Stimulated activated CD4-positive, alpha-beta T cell treated with anti-CD3 and anti-CD28 coated beads, TNF-alpha, amount 100 ng/mL, for 1 hour (primary cell): ENCODE measurements at places on chromosomes 5 and 9.

GRCh38 chr5:73757416-73757815 is 131.4 kb downstream of the ARHGEF28 start:
- DNase-seq, result no peak

DNA sequence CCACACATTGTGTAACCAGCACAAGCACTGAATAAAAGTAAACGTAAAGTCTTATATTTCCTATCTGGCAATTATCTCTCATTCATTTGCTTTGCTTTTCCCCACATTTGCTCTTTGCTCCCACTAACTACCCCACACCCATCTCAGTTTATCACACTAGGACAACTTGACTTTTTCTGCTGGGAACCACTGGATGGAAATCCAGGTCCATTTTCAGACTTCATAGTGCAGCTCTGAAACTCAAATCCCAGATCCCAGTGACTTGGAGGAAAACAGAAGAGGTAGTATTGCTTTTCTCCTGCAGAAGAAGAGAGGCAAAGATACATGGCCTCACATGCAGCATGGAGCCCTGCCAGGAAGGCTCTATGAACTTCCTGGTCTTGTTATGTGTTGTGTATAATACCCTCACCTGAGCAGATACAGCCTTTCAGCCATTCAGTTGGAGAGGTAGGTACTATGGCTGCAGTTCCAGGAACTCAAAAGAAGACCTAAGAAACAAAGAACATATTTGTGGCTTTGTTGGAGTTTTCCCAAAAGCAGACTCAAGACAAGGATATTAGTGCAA is 90.0 kb upstream of the NIPBL start:
- no peak for DNase-seq

DNA sequence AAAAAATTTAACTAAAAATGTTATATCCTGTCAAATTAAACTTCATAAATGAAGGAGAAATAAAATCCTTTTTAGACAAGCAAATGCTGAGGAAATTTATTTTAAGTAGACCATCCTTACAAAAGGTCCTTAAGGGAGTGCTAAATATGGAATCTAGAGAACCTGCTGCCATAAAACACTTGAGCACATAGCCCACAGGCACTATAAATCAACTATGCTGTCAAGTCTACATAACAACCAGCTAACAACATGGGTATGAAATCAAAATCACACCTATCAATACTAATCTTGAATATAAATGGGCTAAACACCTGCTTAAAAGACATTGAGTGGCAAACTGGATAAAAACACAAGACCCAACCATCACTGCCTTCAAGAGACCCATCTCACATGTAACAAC is 15.1 kb upstream of the PRSS3 start:
- no peak for DNase-seq

DNA sequence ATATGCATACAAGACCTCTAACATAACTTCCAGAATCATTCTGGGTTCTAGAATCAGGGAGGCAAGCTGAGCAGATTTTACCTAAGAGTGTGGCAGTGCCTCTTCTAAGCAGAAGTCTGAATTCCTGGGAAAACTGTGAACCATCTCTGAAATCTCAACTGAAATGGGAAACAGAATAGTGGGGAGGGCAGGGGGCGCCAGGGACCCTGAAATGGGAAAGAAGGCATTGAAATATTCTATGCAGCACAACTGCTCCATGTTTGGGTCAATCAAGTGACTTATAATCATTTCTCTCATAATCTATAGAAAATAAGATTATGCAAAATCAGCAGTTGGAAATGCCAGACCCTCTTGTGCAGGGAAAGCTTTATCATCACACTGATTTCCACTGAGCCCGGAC is 156.1 kb downstream of the EBF1 start:
- DNase-seq, result no peak

DNA sequence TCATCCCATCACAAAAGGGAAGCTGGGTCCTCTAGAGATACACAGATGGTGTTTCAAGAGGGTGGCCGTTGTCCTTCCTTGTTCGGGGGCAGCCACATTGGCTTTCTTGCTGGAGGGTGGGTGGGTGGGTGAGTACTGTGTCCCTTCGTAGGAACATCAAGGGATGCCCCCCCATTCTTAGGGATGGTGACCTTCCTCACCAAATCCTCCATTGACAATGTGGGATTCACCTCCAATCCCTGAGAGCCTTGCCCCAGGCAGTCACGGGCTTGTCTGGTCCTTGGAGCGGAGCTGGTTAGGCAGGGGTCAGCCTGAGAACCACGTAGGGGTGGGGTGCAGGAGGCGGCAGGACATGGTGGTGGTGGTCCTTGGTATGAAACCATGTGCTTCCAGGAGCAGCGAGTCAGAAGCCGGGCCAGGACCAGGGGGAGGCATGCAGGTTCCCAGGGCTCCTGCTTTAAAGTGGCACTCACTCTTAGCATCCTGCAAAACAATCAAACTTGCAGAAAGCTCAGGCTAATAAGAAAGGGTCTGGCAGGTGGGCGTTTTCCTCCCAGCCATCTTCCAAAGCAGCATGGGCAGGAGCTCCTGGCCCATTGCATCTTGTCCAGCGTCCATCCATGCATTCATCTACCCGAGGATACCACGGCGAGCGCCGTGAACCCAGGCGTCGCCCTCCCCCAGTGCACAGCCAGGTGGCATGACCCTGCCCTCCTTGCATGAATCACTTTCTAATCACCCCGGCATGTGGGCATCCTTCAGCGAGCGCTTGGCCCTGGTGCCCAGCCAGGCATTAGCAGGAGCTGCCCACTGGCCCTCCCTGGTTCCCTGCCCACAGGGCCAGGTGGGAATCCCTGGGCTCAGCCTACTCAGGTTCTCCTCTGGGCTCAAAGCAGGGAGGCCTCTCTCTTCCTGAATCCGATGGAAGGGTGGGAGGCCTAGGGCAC is 76.4 kb downstream of the NTNG2 start:
- no peak for DNase-seq

GRCh38 chr5:150159741-150160179 is 4.1 kb upstream of the PDGFRB start:
- no peak for DNase-seq
